NCI-H187 (cell line): ENCODE measurements at places on chromosomes 11 and 22.

DNA sequence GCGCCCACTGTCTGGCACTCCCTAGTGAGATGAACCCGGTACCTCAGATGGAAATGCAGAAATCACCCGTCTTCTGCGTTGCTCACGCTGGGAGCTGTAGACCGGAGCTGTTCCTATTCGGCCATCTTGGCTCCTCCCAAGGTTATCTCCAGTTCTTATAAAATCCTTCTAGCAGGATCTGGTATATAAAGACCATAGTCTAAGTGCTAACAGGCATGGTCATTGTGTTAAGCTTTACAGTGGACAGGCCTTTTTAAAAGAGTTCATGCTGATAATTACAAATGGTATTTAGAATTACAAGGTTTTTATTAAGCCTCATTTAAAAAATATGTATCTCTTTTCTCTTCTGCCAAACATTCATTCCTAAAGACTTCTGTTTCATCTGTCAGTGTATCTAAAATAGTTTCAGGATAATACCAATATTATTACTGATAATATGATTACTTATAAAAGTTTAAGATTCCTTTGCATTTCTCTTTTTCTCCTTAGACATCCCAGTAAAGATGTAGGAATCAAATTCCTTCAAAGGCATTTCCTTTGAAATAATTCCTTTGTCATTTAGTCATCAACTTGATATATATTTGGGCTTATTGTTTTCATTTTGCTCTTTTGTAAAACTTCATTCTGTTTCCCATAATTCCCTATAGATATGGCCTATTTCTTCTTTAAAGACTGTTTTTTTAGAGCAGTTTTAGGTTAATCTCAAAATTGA is 20.7 kb downstream of the DDX10 start:
- DNase-seq = no peak

DNA sequence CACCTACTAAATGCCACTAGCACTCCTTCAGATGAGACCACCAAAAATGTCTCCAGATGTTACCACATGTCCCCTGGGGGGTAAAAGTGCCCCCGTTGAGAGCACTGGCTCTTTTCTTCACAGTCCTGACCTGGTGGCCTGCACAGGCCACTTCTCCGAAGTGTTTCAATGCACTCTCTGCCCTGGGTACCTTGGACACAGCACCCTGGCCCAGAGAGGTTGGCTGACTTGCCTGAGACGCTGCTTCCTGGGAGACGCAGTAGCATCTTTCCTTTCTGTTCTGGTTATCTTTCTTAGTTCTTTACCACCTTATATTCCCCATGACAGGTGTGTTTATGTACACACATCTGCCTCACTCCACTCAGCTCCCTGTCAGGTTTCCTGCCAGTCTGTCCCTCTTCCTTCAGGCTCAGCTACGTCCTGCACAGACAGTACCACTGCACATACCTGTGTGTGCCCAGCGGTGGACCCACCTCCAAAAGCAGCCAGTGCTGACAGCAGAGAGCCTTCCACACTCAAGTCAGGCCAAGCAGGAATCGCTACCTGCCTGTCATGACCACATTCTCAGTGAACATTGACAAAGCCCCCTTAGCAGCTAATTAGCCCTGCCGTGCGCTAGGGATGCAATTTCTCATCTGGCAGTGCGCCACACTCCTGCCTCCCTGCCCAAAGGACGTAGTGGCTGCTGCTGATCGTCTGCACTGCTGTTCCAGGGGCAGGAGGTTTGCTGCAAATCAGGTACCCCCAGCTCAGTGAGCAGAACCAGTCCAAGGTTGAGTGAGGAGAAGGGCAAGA is 39.0 kb downstream of the FAM83F start:
- DNase-seq = no peak

DNA sequence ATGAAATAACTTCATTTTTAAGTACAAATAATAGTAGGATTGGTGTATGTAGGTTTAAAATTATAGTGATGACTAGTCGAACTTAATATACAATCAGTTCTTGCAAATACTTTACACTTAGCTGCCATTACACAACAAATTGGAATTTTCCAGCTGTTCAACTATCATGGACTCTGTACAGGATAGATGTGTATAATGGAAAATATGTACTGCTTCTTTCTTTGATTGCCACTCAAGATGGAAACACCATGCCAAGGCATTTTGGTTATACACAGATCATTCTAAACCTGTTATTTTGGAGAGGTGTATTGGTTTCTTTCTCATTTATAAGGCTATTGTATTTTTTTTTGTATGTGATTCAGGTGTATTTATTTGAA is 24.4 kb upstream of the CRTAM start:
- DNase-seq = no peak

- DNase-seq = no peak
These were observed 81.4 kb downstream of the KCNQ1 start for GRCh38 chr11:2525941-2526807.

DNA sequence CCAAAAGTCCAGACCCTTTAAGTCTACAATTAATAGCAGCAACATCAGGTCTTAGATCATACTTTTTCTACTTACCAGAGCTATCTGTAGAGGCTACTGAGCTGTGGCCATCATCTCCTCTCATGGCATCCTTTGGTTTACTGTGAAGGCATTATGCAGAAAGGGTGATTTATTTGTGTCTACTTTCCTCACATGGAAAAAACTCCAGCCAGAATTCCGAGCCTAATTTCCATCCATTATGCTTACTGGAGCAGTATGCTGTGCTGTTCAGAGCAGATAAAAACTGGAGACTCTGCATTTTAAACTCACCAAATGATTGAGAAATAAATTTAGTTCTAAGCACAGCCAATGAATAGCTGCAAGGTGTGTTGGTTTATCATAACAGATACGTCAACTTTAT is 581.8 kb downstream of the ETS1 start:
- no peak for DNase-seq

- no peak for DNase-seq
These were observed 1.9 kb upstream of the SMDT1 start for GRCh38 chr22:42077486-42078125.

DNA sequence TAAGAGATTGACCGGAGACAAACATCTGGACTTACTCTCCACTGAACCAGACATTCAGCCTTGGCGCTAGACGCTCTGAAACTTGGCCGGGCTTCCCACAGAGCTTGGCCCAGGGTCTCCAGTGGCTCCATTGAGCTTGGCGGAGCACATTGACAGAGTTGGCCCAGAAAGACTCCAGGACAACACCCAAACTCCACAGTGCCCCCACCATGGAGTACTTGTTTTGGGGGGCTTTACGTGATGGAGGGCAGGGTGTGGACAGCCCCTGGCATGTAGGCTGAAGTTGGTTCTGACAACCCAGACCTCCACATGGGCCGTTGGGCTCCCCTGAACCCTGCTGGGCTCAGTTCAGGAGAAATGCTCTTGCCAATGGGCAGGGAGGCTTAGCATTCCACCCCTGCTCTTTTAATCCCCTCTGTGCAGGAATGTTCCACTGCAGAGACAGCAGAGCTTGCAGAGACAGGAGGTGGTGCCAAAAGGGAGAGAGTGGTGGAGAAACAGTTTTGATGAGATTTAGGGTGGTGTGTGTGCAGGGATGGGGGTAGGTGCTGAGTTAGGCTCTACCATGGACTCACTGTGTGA is 102.4 kb upstream of the TIMP3 start:
- DNase-seq = no peak

DNA sequence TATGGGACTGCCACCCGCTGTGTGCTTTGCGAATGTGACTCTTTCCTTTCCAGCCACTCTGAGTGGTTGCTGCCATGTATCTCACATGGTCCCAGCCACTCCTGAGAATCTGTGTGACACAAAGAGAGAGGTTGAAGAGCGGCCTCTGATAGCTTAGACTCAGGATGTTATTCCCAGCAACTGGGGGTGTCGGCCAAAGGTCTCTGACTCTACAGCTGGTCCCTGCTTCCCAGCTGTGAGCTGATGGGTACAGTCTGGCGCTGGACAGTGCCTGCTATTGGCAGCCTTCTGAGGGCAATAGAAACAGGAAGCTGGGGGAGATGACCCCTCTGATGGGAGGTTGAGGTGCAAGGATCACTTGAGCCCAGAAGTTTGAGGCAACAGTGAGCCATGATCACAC is 105.1 kb downstream of the RRAS2 start:
- no peak for DNase-seq

GRCh38 chr11:65911682-65912568 is 6.9 kb downstream of the C11orf68 start:
- DNase-seq = no peak

- no peak for DNase-seq
These were observed 29.8 kb upstream of the OR56B4 start for GRCh38 chr11:6077723-6078122.

GRCh38 chr11:1223346-1224110 is 662 bp downstream of the MUC5B start:
- no peak for DNase-seq

DNA sequence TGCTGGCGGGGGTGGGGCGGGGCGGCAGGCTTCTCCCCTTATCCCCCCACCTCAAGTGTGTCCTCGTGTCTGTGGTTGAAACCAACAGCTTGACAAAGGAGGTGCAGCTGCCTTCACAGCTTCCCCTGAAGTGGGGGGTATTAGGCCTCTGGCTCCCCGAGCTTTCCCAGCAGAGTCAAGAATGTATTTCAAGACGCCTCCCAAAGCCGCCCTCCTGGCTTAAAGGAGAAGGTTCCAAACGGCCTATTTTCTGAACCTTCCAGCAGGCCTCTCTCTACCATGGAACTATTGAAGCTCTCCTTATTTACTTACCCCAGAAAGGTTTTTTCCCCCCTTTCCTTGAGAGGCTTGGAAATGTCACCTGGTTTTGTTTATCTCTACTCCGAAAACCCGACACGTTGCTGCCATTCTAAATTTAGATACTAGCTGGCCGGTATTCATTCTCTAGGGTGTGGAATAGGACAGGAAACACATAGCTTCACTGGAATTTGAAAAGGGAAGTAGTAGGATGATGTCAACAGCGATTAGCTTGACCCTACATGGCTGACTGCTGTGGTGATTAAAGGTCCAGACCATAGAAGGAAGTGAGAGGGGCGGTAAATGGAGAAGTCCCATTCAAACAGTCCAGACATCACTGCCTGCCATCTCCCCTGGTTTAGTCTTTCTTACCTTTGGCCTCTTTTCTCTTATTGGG is 671 bp upstream of the PICALM start:
- DNase-seq = no peak

- no peak for DNase-seq
These were observed 2.9 kb downstream of the MYO7A start for GRCh38 chr11:77130763-77131513.

GRCh38 chr11:122242731-122243130 is 126.7 kb upstream of the BLID start:
- no peak for DNase-seq

DNA sequence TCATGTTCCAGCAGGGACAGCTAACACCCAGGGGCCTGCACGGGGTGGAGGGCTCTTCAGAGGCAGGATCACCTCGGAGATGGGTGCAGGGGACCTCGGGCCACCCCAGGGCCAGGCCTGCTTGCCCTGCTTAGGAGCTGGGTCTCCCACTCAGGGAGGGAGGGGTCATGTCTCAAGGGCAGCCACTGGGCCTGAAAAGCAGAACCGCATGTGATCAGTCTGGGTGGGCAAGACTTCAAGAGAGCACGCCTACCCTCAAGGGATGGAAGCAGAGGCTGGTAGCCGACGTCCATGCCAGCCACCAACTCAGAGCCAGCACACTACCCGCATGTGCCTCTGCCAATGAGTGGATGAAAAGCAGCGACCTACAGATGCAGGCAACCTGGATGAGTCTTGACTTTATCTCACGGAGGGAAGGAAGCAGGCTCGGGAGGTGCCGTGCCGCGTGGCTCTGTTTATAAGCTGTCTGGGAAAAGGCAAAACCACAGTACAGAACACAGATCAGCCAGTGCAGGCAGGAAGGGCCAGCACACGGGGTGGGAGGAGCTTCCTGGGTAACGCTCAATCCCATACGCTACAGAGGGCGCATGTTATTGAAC is 16.0 kb downstream of the TBX1 start:
- no peak for DNase-seq

DNA sequence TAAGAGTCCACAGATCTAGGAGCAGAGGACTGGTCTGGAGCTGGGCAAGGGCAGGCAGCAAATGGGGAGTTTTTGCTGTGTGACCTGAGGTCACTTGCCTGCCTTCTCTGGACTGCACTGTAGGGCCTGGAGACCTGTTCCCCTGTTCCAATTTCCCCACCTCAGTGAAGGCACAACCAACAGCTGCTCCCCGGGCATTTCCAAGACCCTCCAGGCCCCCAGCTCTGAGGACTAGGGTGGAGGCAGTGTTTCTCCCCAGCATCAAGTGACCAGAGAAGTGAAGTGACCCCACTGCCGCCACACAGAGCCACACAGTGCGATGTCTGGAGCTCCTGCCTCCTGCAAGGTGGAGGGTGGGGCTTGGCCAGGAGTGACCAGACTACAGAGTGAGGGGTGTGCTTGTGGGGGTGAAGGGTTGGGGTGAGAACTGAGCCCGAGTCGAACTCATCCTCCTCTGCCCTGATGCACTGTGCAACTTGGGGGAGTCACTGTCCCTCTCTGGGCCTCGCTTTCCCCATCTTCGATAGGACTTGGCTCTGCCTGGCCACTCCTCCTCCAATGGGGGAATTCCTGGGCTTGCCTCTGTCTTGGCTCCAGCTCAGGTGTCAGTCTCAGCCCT is 21.6 kb downstream of the P2RY2 start:
- no peak for DNase-seq

DNA sequence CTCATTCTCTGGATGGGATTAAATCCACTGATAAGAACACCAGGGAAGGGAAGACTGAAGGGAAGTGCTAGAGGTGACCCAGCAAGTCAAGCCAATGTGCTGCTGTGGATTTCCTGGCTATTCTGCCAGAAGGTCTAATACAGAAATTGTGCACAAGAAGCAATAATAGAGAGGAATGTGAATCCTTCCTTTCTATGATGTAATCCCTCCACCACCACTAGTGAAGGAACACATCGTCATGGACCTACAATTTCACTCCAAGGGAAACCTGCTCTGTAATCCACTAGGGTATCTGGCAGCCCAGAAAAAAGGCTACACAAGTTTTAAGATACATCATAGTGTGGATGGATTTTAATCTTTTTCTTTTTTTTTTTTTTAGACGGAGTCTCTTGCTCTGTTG is 17.4 kb downstream of the LARGE2 start:
- no peak for DNase-seq

DNA sequence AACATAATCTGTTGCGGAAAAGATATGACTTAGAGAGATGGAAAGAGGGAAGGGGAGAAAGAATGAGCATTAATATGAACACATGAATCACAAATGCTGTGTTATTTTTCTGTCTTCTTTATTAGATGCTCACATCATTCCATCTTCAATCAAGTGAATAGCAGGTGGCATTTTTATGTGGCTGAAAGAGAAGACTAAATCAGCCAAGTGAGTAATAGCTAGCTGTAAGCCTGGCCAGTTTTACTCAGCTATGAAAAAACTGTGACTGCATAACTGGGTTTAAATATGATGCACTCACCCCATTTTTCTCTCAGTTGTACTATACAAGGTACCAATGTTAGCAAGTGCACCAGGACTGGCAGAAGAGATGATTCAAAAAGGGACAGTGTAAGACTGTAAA is 571.1 kb downstream of the JRKL start:
- DNase-seq = no peak

- DNase-seq = no peak
These were observed 111.2 kb downstream of the ZNF280B start for GRCh38 chr22:22397292-22397870.
